ENCODE measurements at places on chromosomes 5 and 9.

GRCh38 chr5:68049053-68049713, 166.4 kb upstream of the PIK3R1 start:
- DNase-seq = no peak

DNA sequence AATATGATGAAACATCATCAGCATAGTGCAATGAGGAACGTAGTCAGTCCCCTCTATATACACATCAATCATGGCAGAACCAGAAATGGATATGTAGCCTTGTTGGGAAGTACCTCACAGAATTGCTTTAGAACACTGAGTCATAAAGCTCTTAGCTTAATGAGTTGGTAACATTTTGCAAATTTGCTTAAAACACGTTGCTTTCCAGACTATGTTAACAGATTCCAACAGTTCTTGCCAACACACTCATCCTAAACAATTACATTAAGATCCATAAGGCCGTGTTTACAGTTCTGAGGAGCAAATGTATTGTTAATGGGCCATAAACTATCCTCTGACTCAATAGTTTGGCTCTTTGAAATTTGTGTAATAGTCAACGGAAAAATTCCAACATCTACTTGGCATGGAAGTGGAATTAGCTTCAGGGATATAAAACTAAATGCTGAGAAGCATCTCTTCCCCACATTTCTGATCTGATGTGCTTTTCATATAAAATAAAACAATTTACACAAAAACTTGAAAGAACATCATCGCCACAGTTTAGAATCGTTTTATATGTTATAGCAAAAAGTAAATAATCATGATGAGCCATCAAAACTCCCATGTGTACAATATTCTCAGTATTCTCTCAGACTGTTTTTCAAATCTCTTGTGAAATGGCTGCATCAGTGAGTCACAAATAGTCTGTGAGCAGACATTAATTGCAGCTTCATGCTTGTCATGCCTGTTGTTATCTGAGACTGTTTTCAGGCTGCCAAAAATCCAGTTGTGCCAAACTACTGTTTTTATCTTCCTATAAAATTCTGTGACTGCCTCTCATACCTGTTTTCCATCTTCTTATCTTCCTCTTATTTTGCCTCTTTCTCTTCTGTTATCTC, 291.9 kb downstream of the COX7C start:
- no peak for DNase-seq

GRCh38 chr5:149901511-149901910, 43.1 kb downstream of the PDE6A start:
- DNase-seq = no peak

DNA sequence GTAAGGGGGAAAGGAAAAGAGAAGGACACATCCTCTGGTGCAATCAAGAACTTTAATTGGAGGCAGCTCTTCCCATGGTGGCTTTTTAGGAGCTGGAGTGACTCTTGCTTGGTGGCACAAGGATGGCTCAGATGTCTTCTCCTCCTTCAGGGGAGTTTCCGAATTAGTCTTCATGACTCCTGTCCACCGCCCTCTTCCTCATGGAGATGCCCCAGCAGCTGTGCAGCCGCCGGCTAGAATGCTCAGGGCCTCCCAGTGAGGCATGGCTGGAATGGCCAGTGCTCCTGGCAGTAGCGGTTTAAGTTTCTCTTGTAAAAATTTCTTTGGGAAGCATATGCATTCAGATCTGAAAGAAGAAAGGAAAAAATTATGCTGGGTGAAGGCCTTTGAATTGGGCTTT, 8.8 kb upstream of the TEX53 start:
- DNase-seq = no peak

- DNase-seq = no peak
Measured at GRCh38 chr5:150461231-150461630, 11.7 kb upstream of the RPS14 start.

- no peak for DNase-seq
Measured at GRCh38 chr5:129591508-129592160, 131.5 kb downstream of the ADAMTS19 start.

GRCh38 chr5:129977810-129978209, 73.5 kb downstream of the CHSY3 start:
- DNase-seq = no peak

GRCh38 chr5:154197801-154198491, 7.4 kb downstream of the GALNT10 start:
- DNase-seq = peak; percentile 44

DNA sequence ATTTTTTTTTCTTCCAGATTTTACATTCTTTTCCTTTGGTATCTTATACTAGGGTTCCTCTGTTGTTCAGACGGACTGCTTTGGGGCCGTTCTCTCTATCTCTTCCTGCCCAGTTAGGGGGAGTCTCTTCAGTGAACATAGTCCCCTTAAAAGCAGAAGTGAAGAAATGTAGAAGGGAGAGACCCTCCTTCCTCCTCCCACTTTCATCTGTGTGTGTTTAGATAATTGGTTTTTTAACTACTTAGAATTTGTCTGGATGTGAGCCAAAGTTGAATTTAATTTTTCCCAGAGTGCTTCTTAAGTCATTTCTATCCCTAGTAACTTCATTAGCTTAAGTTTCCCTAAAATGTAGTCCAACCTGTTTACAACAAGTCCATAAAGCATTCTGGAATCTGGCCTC, 167.5 kb downstream of the HACD4 start:
- DNase-seq = no peak

DNA sequence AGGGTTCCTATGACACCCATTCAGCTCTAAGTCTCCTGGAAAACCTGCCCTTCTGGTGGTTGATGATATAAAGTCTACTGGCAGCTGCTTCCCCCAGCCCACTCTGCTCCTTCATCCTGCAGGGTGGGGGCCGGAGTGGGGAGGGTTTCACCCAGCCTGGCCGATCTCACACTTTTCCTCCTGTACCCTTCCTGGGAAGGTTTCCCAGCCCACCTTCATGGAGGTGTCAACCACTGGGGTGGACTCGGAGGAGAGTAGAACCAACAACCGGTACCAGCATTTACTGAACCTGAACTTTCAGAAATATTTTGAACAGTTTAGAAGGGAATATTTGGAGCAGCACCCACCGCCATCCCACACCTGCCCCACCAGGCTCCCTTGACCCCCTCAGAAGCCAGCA, 30.4 kb downstream of the ROR2 start:
- DNase-seq = no peak

- DNase-seq = no peak
Measured at GRCh38 chr9:77290373-77290772, 113.0 kb downstream of the VPS13A start.

DNA sequence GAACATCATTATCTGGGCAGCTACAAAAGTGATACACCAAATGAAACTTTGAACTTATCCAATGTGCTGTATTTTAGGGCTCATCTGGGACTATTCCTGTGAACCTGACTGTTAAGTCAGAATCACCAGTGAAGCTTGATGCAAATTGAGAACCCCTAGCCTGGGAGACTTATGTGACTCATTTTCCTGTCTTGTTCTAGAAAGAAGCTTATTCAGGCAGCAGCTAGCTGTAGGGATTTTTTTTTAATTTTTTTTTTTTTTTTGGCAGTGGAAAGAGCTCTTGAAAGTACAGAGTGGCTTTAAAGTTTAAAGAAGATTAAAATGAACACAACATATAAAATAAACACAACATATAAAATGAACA, 81.1 kb upstream of the TNFAIP8 start:
- DNase-seq = peak; percentile 79

GRCh38 chr9:71004196-71004595, 117.2 kb downstream of the TRPM3 start:
- DNase-seq = no peak

- no peak for DNase-seq
Measured at GRCh38 chr5:132013006-132013689, 1.7 kb upstream of the ACSL6 start.

- DNase-seq = no peak
Measured at GRCh38 chr9:93092251-93092991, 3.6 kb upstream of the CARD19 start.

DNA sequence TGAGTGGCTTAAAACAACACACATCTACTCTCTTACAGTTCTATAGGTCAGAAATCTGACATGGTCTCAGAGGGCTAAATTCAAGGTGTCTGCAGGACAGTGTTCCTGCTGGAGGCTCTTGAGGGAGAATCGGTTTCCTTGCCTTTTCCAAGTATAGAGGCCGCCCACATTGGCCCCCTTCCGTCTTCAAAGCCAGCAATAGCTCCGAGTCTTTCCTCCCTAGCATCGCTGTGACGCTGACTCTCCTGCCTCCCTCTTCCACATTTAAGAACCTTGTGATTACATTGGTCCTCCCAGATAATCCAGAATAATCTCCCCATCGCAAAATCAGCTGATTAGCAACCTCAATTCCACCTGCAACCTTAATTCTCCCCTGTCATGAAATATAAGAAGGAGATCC, 81.3 kb upstream of the IER5L start:
- DNase-seq = no peak

- DNase-seq = no peak
Measured at GRCh38 chr5:39270225-39270848, 51.0 kb upstream of the FYB1 start.

GRCh38 chr9:127523312-127523851, 72.1 kb downstream of the LRSAM1 start:
- no peak for DNase-seq

DNA sequence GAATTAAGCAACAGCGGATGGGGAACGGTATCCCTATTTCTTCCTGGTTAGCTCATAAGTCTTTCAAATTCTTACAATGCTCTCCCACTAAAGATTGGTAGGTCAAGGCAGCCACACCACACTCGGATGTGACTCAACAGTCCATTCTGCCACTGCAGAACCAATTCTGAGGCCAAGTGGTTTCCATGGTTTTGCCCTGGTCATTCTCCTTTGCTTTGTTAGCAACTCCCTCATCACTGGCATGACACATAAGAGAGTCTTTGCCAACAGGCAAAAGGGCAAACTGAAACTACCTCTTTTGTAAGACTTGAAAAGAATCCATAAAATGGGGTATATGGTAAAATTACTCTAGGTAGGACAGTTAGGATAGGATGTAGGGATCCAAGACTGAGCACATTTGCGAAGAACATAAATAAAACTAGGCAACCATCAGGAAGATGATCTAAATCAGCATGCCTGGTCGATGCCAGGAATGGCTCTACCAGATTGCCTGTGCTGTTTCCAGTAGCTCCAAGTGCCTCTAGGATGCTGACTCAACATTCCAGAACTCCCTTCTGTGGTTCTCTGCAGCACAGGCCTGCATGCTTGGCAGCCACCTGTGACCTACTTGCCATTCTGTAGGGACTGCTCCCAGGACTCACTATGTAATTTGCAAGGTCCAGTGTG, 105.4 kb downstream of the DCP2 start:
- peak; percentile 94 for DNase-seq

DNA sequence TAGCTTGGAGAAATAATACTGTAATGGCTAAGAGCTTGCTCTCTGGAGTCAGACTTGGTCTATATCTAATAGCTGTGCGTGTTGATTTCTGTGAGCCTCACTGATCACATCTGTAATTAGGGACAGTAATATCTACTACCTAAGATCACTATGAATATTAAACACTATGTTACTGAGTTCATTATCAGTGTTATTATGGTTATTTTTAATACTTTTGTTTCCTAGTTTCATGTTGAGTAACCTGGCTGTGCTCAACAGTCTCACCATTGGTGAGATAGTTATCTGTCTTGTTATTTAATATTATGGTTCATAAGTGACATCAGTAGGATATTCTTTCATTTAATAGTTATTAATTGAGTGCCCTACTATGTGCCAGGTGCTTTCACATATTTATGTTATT, 22.4 kb upstream of the CAVIN4 start:
- DNase-seq = no peak

DNA sequence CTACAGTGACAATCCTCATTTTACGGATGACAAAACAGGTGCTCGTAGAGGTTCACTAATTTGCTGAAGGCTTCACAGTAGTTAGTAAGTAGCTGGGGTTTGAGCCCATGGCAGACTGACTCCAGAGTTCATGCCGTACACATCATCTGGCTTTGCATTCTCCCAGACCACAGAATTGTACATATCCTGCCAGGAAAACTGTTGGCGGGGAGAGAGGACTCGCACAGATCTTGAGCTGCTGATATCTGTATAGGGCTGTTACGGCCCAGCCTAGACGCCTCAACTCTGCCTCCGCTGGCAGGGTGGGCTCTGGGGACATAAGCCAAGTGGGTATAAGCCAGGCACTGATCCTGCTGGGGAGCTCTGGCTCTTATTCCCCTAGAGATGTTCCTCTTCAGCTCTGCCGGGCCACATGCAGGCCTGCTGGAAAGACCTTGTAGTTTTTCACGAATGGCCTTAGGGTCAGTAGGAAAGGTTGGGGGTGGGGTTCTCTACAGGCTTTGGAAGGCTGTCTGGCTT, 16.3 kb downstream of the LARP1 start:
- DNase-seq = peak; percentile 78

GRCh38 chr5:150836064-150836463, 10.3 kb upstream of the IRGM start:
- no peak for DNase-seq

DNA sequence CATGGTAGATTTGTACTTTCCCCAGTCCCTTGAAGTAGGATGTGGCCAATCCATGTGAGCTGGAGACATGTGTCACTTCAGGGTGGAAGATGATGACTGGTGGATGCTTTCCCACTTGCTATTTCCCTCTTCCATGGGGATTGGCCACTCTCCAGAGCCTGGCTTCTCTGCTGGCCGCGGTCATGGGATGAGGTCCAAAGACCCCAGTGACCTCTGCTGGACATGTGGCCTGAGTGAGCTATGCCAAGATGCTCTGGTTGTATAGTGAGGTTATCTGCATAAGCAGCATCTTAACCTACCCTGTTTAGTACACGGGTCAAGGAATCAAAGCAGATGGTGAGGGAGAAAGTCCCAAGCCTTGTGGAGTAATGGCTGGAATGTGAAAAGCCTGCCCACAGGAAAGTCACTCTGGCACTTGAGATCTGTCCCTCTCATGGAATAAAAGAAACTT, 47.1 kb downstream of the SH3PXD2B start:
- peak; percentile 30 for DNase-seq

- DNase-seq = peak; percentile 69
Measured at GRCh38 chr9:117747386-117747970, 43.3 kb downstream of the TLR4 start.

GRCh38 chr5:76715486-76715735, 515 bp upstream of the F2R start:
- no peak for DNase-seq

Measured in endothelial cell of umbilical vein (primary cell).